ENCODE measurements at places on chromosomes 2 and 18.

DNA sequence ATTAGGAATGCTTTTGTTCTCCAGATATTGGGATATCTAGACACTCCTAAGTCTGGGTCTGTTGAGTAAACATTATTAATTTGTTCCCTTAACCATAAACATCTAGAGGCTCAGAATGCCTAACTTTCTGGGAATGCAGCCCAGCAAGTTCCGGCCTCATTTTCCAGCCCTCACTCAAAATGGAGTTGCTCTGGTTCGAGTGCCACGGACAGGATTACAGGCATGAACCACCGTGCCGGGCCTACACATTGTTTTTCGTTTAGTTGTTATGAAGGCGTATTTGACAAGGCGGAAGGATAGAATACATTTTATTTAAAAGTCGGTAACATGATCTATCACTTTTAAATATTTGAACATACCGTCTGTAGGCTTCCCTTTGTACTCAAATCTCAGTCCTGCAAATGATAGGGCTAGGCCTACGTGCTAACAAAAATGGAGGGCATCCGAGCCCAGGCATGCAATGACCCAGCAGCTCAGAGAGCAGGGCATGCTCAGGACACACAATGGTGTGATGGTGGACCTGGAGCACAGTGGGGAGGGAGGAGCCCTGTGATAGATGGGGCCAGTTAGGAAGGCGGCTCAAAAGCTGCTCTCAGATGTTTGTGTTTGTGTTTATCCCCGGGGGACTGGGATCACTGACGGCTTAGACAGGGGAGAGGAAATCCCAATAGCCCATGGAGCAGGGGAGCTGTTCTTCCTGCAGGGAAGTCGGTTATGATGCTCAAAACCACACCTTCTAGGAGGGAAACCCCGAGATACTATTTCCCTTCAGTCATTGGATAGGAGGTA lies 2.9 kb upstream of the SCYGR1 start:
- DNase-seq: no peak

GRCh38 chr2:119910566-119910965 lies 102.3 kb upstream of the EPB41L5 start:
- DNase-seq: no peak

DNA sequence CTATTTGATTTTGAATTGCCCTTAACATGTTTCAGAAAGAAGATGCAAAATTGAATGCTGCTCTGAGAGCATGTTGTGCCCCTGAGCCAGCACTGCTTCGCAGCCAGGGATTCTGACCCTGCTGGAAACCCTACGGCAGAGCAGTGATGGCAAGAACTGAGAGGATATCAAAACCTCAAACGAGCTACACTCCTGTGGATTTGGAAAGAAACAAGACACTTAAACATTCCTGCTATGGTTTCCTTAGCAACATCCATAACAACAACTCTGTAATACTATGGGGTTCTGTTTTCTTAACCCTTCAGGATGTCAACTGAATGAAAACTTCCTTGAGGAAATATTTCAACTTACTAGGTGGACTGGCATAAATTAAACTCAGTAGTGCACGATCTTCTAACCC lies 649.1 kb downstream of the NYAP2 start:
- no peak for DNase-seq

DNA sequence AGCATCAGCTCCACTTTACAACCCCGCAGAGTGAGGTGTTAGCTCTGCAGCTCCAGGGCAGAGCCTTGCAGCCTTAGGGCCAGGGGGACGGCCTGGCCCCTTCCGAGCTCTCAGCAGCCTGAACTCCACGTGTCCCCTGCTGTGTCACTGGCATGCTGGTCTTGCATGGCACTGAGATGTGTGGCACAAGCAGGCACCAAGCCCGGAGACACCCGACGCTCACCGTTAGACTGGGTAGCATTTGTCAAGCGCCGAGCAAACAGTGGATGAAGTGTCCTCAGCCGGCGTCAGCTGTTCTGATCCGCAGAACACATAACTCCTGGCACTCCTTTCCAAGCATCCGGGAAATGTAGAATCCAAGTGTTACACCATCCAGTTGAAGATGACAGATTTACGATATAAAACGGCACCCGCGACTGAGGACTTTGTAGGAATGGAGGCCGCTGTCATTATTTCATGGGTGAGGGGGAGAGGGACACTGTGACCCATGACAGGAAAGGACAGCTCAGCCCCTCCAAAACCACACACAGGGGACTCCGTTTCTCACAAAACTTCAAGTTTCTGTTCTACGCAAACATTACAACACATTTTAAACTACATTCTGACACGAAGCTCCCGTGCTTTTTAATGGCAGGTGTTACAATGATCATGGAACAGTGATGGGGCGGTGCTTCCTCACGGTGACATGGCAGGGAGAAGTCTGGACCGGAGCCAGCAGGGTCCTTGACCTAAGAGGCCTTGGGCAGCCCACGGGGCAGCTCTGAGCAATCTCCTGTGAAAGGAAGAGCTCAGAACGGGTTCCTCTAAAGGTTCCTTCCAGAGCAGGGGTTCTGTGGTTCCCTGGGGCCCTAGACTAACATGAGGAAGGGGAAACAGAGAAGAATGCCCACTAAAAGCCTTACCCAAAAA lies 89.4 kb downstream of the HDAC4 start:
- no peak for DNase-seq

DNA sequence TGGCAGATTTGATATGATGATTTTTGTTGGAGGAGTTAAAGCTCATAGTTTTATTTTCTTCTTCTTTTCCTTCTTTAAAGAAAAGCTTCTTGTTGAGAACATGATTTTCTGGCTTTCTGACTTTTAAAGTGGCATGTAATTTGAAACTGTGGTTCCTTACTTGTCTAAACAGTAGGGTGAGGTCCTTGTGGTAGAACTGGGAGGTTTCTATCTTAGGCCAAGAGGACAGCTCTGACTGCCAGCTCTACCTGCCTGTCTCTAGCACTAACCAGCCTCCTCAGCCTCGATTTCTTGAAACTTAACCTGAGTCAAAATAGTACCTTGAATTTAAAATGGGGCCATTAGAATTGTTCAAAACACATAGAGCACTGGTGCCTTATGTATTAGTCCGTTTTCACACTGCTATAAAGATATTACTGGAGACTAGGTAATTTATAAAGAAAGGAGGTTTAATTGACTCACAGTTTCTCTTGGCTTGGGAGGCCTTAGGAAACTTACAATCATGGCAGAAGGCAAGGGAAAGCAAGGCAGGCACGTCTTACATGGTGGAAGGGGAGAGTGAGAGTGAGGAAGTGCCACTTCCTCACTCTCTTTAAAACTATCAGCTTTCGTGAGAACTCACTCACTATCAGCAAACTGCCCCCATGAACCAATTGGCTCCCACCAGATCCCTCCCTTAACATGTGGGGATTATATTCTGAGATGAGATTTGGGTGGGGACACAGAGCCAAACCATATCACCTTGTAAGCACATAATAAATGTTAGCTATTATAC lies 119.0 kb downstream of the CERS6 start:
- no peak for DNase-seq
